ENCODE measurements at places on chromosomes 7 and 10. TPM values are rescaled to one million over a fixed set of nuclear protein-coding genes. Genes with fewer than 3 reads are reported as not detected.

GRCh38 chr7:88328787-88329186 is 22.1 kb upstream of the STEAP4 start:
- no peaks in the 10 kb centered on the region for H3K4me1 ChIP-seq
- H3K27ac ChIP-seq, result no peak overlapping the region
- H3K4me3 ChIP-seq, result no peak overlapping the region
- no peaks in the 10 kb centered on the region for H3K36me3 ChIP-seq
- DNase-seq, result no peak

The ITGB8 gene
- total RNA-seq, result 3.5 TPM

GRCh38 chr10:109769966-109770365 is 153.3 kb downstream of the XPNPEP1 start:
- H3K4me1 ChIP-seq, result no peaks in the 10 kb centered on the region
- H3K27ac ChIP-seq, result no peak overlapping the region
- no peaks in the 10 kb centered on the region for H3K27me3 ChIP-seq

DNA sequence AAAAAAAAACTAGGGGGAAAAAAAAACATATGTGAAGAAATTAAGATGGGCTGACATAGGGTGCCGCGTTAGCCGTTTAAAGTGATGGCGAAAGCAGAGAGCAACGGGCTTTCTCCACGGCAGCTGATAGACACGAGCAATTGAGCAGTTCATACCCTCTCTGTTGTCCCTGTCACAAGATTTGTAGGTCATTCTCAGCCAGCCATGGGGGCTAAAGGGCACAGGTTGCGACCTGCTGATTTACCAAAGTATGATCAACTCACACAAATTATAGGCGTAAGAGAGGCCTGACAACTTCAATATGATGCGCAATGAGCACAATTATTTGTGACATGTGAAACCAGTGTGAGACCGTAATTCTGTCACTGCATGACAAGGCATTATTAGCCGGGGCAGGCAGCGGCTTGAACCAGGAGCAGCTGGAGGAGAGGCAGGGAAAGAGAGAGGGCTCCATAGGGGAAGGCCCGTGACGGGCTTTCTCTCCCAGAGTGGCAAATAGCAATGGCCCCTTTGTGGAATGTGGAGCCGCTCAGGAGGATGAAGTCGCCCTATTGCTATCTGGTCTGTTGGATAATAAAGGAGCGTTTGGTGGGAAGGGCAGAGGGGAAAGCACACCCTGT is 195.1 kb upstream of the HABP2 start:
- DNase-seq, result peak; percentile 37
- H3K4me1 ChIP-seq, result no peaks in the 10 kb centered on the region
- H3K27me3 ChIP-seq, result no peaks in the 10 kb centered on the region
- H3K4me3 ChIP-seq, result no peak overlapping the region
- H3K27ac ChIP-seq, result no peak overlapping the region

- DNase-seq, result no peak
- H3K36me3 ChIP-seq, result no peaks in the 10 kb centered on the region
- no peaks in the 10 kb centered on the region for H3K27me3 ChIP-seq
- no peak overlapping the region for H3K4me3 ChIP-seq
- no peak overlapping the region for H3K27ac ChIP-seq
These were observed 7.3 kb upstream of the OR2A2 start for GRCh38 chr7:144102041-144102440.

GRCh38 chr10:51063659-51064535 is 10.4 kb upstream of the PRKG1 start:
- DNase-seq, result peak; percentile 70
- H3K27me3 ChIP-seq, result no peaks in the 10 kb centered on the region
- H3K36me3 ChIP-seq, result peaks cover 2% of the 10 kb centered on the region
- H3K27ac ChIP-seq, result no peak overlapping the region
- H3K4me3 ChIP-seq, result no peak overlapping the region

The CACNA2D1 gene
- 33.7 TPM for total RNA-seq

GRCh38 chr7:81618396-81619014 is 151.3 kb downstream of the HGF start:
- H3K36me3 ChIP-seq, result no peaks in the 10 kb centered on the region
- no peak overlapping the region for H3K4me3 ChIP-seq
- H3K27me3 ChIP-seq, result no peaks in the 10 kb centered on the region
- H3K4me1 ChIP-seq, result no peaks in the 10 kb centered on the region
- DNase-seq, result peak; percentile 10
- no peak overlapping the region for H3K27ac ChIP-seq

Measured in GM23338 (cell line).